ENCODE measurements at places on chromosomes 12 and 14. TPM values are rescaled to one million over a fixed set of nuclear protein-coding genes. Genes with fewer than 3 reads are reported as not detected.

Gene NANOG
- total RNA-seq = not detected

Gene CCDC63
- not detected for total RNA-seq

Gene SLCO1B3
- 40.4 TPM for total RNA-seq

Gene IFI27
- 766 TPM for total RNA-seq

Gene AVPR1A
- total RNA-seq = 0.98 TPM

Gene KCNC2
- total RNA-seq = not detected

Gene ATL1
- 3.1 TPM for total RNA-seq

Data from Calu3 (cell line).